ENCODE measurements at places on chromosomes 2 and 18.
A peak's percentile ranks its signal among the peaks of the same experiment; 100 is the strongest.

GRCh38 chr2:46925474-46926351 is 10.1 kb upstream of the MCFD2 start:
- no peak for DNase-seq

GRCh38 chr2:175855236-175855635 is 146.8 kb downstream of the LNPK start:
- DNase-seq: no peak

DNA sequence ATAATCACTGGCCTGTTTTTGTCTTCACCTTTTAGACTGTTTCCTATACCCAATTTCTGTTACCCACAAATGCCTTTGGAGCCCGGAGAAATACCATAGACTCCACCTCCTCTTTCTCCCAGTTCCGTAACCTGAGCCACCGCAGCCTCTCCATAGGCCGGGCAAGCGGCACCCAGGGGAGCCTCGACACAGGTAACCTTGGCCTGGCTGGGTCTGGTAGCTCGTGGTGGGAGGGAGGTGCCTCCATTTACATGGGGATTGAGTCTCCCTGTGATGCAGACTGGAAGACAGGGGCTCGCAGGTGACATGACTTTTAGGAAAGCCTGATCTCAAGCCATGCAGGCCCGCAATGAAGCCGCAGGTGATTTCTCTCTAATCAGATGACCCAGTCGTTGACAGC is 100.6 kb downstream of the CABLES1 start:
- DNase-seq: no peak

GRCh38 chr2:47695800-47696477 is 87.0 kb upstream of the MSH6 start:
- DNase-seq: no peak

DNA sequence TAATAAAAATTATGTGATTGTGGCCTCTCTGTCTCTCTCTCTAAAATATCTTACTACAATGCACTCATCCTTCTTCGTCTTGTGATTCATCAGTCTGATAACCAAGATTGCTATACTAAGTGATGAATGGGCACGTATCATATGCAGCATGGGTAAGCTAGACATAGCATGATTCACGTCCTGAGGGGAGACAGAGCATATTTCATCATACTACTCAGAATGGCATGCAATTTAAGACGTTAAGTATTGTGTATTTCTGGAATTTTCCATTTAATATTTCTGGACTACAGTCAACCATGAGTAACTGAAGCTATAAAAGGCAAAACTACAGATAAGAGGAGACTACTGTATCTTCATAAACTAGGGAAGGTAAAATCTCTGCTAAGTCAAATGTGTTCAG is 97.0 kb upstream of the CD226 start:
- no peak for DNase-seq

GRCh38 chr2:236289766-236290462 is 25.7 kb upstream of the ASB18 start:
- no peak for DNase-seq

- DNase-seq: no peak
Measured at GRCh38 chr2:122960759-122961641, 1064.1 kb upstream of the CNTNAP5 start.

GRCh38 chr2:157777427-157777826 is 98.7 kb downstream of the ACVR1 start:
- peak; percentile 69 for DNase-seq

DNA sequence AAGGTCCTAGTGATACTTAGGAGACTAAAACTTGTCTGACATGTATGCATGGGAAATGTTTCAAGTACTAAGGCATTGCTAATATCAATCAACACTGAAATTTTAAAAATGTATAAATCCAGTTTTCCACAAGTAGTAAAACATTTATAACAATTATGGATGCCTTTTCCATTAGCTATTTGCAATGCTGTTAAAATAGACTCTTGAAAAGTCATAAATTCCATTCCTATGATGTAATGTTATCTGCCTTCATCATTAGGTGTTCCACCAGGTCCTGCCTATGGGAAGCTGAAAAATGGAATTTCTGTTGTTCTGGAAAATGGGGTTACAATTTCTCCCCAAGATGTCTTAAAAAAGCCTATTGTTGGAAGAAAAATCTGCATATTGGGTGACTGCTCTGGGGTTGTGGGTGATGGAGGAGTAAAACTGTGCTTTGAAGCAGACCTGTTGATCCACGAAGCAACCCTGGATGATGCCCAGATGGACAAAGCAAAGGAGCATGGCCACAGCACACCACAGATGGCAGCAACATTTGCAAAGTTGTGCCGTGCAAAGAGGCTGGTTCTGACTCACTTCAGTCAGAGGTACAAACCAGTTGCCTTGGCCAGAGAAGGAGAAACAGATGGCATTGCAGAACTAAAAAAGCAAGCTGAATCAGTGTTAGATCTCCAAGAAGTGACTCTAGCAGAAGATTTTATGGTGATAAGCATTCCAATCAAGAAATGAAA is 18.7 kb downstream of the ELAC1 start:
- no peak for DNase-seq

GRCh38 chr2:198731842-198732399 is 725.8 kb downstream of the SATB2 start:
- no peak for DNase-seq

DNA sequence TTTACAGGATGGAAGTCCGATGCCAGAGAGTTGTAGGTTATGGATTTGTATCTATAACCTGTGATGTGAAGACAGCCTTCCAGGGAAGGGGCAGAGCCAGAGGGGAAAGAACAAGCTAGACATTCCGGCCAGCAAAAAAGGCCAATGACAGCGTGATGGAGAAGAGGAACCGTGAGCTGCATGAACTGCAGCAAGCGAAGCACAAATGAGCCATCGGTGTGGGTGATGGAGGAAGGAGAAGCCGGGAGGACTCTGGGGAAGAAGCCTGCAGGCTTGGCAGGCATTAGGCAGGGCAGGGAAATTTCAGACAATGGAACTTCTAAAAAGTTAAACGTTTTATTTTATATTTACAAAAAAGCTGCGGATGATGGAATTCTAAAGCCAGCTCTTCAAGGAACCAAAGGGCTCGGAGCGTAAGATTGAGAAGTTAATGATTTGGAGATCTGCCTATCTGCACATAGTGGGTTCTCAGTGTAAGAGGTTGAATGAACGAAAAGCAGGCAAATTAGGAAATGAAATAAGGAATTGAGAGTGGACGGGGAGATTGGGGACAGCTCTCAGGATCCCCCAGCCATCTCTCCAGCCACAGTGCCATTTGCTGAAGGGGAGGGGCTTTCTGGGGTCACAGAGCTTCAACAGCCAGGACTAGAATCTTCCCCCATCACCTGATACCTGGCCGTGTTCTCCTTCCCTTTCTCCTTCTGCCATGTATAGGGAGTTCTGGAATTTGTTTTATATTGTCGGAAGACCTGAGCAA is 28.4 kb downstream of the NGEF start:
- peak; percentile 8 for DNase-seq

Measured in testis (tissue), 5 donors.